ENCODE measurements at places on chromosomes 3 and 15.

GRCh38 chr15:82545002-82545401 is 4.7 kb upstream of the RPS17 start:
- DNase-seq, result no peak

DNA sequence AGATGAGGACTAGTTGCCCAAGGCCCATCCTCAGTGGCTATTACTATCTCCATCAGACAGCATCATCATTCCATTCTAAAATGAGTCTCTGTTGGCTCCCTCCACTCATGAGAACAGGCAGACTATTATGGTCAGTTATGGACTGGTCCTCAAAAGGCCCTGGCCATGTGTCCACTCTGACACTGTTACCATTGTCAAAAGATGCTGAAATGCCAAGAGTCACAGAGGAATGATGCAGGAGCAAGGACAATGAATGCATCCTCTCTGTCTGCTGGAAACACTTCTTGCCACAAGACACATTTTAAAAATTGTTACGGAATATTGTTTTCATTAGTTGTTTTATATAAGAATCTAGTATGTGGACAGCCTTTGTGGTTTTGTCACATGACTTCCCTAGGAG is 53.3 kb upstream of the STT3B start:
- DNase-seq, result no peak

GRCh38 chr3:159788291-159788690 is 200.3 kb upstream of the IL12A start:
- DNase-seq, result no peak

GRCh38 chr15:93247466-93248121 is 158.6 kb upstream of the RGMA start:
- no peak for DNase-seq

DNA sequence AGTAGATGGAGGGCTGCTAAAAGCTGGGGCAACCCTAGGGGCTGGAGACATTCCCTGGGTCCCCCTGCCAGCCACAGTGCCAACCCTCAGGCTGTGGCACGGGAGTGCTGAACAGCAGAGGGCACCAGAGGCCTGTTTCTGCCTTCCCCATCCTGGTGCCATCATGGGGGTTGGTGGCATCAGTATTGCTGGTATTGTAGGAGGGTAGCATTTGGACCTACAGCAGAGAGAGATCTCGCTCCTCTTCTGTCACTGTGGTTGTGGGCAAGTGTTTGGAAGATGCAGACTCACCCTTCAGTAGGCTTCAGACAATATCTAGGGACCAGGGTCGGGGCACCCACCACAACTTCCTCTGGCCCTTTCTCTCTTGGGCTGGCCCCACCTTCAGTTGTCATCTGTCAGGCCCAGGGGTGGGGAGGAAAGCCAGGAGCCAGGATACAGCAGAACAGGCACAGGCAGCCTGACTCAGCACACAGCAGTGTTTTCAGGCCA is 123.5 kb downstream of the RPLP1 start:
- DNase-seq, result peak; percentile 22

- no peak for DNase-seq
These were observed 4.5 kb downstream of the FEZF2 start for GRCh38 chr3:62368705-62369475.

- DNase-seq, result no peak
These were observed 495 bp downstream of the HYAL2 start for GRCh38 chr3:50322115-50322385.

DNA sequence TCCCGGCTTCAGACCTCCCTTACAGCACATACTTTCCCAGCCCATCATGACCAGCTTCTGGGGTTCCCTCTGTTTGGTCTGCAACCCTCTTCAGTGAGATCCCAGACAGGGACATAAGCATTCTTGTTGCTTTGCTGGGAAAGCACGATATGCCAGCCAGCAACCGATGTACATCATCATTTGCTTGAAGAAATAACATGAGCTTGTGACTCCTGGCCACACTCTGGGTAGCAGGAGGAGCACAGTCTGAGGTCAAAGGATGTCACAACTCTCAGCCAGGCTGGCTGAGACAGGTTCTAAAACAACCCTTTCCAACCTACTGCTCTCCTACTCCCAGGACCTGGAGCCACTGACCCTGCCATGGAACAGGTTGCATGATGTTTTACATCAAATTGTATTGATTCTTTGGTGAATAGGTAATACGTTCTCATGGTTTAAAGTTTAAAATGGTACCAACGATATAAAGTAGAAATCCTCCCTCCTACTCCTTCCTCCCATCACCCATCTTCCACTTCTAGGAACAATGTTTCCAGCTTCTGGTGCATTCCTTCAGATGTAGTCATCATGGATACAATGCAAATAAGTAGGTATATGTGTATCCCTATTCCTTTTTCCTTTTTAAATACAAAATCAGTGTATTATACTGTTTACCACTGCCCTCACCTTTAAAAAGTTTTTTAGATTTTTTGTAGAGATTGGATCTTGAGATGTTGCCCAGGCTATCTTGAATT is 190.3 kb downstream of the OPA1 start:
- DNase-seq, result no peak

GRCh38 chr3:87227835-87228144 is 681 bp downstream of the CHMP2B start:
- DNase-seq, result no peak

- no peak for DNase-seq
These were observed 14.9 kb downstream of the ZBTB47 start for GRCh38 chr3:42668413-42668760.

GRCh38 chr3:4763604-4764247 is 215.5 kb upstream of the BHLHE40 start:
- no peak for DNase-seq

GRCh38 chr3:151230646-151231045 is 27.6 kb upstream of the GPR171 start:
- no peak for DNase-seq

- DNase-seq, result no peak
These were observed 334.8 kb downstream of the NAALADL2 start for GRCh38 chr3:175193815-175194518.

DNA sequence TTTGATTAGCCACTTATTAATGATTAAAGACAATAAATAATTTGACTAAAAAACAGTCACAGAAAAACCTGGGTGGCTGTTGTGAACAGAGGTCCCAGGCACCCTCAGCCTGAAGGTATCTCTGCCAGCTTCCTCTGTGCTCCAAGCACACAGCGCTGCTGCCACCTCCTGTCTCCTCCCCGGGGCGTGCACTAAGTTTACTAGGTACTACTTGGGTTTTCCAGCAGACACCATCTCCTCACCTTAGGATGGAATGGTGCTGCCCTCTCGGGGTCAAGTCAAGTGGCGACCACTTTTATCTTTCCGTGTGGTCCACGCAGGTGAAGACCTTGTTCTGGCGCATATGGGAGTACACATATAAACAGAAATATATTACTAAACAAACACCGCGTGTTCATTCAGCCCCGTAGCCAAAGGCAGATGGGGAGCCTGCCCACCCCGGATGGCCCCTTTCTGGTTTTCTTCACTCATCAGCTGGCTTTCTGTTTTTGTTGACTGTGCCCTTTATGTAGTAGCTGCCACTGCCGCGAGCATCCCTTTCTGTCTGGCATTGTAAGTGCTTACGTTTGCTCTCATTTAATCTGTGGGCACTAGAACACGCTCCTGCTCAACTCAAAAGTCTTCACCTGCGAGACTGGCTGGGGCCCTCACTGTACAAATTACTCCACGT is 128.0 kb downstream of the LRIG1 start:
- DNase-seq, result no peak

DNA sequence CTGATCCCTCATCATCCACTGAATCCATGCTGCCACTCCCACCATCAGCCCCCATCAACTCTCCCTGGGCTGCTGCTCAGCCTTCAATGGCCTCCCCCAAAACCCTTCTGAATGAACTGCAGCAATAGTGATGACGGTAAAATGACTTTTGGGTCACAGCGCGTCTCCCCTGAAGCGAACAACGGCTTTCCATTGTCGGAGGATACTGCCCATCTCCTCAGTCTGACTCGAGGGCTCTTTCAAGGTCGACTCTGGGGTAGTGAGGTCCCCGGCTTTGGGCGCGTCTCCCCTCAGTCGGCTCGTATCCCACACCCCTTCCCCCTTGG is 57.2 kb upstream of the ZBTB38 start:
- no peak for DNase-seq

- DNase-seq, result no peak
These were observed 159.1 kb upstream of the EOMES start for GRCh38 chr3:27880969-27881892.

DNA sequence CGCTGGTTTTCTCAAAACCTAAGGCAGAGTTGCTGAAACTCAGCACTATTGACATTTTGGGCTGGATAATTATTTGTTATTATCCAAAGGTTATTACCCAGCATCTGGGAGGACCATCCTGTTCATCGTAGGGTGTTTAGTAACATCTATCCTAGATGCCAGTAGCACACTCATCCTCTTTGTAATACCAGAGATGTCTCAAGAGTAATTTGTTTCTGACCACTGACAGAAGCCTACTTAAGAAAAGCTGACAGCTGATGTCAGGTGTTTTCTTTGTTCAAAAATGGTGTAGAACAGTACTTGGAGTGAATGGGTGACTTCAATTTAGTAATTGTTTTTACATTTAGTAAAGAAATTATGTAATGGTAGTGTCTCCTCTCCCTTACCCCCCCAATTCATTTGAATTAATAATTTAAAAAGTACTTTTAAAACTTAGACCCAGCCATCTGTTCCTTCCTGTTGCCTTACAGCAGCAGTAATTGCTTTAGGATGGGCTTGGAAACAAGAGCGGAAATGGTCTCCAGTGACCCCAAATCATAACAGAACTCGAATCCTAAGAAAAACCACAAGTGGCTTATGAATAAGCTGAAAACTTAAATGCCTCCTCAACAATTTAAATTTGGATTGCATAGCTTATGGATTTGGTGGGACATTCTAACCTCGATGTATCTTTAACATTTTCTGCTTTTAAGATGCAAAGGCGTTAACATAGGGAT is 105.4 kb downstream of the PTPRG start:
- DNase-seq, result no peak

DNA sequence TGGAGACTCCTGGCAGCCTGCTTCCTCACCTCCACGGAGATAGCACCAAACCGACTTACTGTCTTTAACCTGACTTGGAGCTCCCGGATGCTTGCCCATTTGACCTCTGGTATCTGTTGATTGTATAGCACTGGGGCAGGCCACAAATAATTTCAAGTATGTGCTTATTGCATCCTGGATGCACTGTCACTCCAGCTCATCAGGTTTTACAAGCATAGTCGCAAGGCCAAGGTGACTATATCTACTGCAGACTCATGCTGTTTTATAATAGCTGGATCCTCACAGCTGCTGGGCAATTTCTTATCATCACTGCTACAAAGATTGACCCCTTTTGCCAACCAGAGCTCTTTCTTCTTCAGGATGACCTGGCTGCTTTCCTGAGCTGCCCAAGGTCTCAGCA is 45.6 kb downstream of the PEX5L start:
- no peak for DNase-seq

GRCh38 chr3:191005790-191006189 is 143.3 kb upstream of the GMNC start:
- no peak for DNase-seq

- no peak for DNase-seq
These were observed 32.3 kb downstream of the EXOG start for GRCh38 chr3:38528457-38528856.

DNA sequence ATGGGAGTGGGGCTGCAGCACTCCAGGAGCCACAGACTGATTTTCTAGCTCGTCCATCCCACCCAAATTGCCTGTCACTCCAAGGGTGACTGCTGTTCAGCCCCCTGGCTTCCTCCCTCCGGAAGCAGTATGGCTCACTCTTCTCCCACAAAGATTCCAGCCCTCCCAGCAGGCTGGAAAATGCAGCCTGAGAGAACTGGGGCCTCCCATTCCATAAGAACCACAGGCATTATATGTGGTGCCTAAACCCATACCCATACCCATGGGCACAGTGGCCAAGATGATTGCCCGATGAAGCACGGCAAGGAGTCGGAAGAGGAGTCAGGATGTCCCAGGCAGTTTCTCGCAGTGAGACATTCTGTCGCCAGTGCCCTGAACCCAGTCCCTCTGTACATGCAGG is 6.0 kb upstream of the VILL start:
- no peak for DNase-seq

DNA sequence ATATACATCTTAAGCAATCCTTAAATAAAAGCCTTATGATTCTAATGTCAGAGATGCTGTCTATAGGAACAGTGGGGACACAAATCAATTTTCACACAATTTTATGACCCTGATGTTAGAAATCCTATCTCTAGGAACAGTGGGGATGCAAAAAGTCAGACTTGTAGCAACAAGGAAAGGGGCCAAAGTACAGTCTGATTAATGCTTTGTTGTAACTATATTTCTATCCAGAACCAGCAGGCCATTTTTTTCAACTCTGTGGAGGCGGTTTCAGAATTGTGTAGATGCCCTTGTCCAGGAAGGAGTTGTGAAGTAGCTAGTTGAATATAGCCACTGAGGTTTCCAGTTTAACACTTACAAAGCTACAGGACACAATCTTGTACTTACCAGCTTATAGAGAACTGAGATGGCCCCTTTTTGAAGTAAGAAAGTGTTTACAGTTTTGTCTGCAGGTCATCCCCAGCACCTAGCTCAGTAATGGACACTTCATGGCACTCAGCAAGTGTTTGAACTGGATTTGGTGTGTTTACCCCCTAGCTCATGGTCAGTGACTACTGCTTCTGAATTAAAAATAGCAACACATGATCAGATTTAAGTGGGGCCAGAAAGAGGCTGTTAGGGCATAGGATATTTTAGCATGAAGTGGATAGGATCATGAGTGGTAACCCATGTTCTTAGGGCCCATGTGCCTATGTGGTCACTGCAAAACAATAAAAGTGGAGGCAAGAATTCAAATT is 54.3 kb downstream of the RAB7A start:
- no peak for DNase-seq

- no peak for DNase-seq
These were observed 6.2 kb upstream of the H1-8 start for GRCh38 chr3:129536804-129537203.

GRCh38 chr3:71580636-71581456 is 2.7 kb downstream of the FOXP1 start:
- DNase-seq, result no peak

Measured in activated CD4-positive, CD25-positive, alpha-beta regulatory T cell treated with anti-CD3 and anti-CD28 coated beads, Interleukin-2, amount 50 U/mL, for 16 hours (primary cell).